ENCODE measurements at places on chromosomes 1 and 21.

- no peak for DNase-seq
These were observed 160.7 kb downstream of the KAZN start for GRCh38 chr1:14759042-14759818.

DNA sequence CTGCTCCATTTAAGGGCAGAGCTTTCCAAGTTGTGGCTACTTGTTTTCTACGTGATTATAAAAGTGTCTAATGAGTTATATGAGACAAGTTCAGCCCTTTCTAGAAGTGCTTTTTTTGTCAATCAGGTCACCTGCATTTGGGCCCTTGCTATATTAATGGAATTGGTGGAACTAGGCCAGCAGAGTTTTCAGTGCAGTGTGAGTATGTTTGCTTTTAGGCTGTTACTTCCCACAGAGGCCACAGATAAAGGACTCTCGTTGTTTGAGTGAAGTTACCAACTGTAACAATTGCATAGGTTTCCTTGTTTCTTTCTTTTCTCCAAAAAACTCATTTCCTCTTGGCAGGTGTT is 10.9 kb downstream of the SMAP2 start:
- DNase-seq, result peak; percentile 8

GRCh38 chr1:156980551-156980950 is 60.1 kb downstream of the LRRC71 start:
- DNase-seq, result no peak

DNA sequence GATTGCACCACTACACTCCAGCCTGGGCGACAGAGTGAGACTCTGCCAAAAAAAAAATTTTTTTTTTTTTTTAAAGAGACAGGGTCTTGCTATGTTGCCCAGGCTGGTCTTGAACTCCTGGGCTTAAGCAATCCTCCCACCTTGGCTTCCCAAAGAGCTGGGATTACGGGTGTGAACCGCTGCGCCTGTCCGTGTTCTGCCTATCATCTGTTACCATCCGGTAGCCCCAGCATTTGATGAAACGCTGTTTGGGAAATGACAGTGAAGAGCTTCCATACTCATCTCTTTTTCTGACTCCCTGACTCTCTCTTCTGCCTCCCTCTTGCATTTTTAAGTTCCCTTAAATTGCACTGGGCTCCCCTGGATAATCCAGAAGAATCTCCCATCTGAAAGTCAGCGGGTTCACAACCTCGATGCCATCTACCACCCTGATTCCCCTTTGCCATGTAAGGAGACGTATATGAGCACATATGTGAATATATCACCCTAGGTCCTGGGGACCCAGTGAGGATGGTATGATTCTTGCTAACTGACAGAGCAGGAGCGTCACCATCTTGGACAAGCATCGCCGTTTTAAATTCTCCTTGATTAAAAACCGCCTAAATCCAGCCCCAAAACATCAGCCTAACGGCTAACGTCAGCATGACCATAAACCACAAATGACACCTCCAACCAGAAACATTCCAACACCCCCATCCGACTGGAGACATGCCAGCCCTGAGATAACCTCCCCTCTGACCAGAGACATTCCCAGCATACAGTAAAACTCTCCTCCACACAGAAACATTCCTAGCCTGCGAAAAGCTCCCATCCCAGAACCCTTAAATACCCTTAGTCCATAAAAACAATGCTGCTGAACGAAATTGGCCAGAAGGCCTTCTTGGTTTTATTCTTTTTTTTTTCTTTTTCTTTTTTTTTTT is 12.4 kb downstream of the TNFRSF8 start:
- DNase-seq, result peak; percentile 98

GRCh38 chr1:232509570-232509969 is 120.4 kb downstream of the SIPA1L2 start:
- DNase-seq, result peak; percentile 20

- DNase-seq, result no peak
These were observed 53.3 kb upstream of the PRRC2C start for GRCh38 chr1:171431994-171432393.

- DNase-seq, result no peak
These were observed 17.9 kb upstream of the ABCG1 start for GRCh38 chr21:42200906-42201614.

Measured in fibroblast of the aortic adventitia (primary cell).